ENCODE measurements at places on chromosomes 6 and 20. TPM values are rescaled to one million over a fixed set of nuclear protein-coding genes. Genes with fewer than 3 reads are reported as not detected.

Gene COL19A1
- not detected for total RNA-seq

Gene MOXD1
- not detected for total RNA-seq

GRCh38 chr20:23540624-23541023 is 27.7 kb downstream of the CST9L start:
- DNase-seq, result no peak

DNA sequence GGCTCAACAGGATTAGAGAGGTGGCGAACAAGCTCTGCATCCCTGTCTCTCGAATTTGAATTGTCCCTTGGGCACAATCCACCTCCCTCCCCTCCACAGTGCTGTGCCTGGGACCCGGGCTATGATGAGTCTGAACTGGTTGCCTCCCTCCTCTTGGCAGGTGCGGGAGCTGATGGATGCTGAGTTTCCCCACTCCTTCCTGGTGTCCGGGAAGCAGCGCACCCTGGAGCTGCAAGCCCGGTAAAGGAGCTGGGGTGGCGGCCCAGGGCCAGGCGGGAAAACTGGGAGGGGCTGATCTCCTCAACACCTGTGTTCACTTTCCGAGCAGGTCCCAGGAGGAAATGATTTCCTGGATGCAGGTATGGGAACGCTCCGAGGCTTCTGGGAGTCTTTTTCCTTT is 14.9 kb downstream of the FGD2 start:
- DNase-seq, result no peak

Data from CD4-positive, alpha-beta memory T cell (primary cell).